ENCODE measurements at places on chromosomes 2 and 18.

DNA sequence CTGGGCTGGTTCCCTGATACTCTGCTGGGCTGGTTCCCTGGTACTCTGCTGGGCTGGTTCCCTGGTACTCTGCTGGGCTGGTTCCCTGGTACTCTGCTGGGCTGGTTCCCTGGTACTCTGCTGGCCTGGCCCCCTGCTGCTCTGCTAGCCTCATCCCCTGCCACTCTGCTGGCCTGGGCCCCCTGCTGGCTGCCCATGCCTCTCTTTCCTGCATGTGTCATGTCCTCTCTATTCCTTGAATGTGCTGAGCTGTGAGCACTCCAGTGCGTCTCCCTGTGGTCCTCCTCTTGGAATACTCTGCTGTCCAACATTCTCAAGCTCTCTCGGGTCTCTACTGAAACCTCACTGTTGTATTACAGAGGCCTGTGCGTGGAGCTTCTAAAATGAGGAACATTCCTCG lies 216.3 kb downstream of the RNF144A start:
- DNase-seq: peak; percentile 67

GRCh38 chr2:240926516-240927389 lies 20.6 kb downstream of the CROCC2 start:
- peak; percentile 4 for DNase-seq

- DNase-seq: peak; percentile 65
Measured at GRCh38 chr2:25323042-25323514, 18.6 kb downstream of the DNMT3A start.

DNA sequence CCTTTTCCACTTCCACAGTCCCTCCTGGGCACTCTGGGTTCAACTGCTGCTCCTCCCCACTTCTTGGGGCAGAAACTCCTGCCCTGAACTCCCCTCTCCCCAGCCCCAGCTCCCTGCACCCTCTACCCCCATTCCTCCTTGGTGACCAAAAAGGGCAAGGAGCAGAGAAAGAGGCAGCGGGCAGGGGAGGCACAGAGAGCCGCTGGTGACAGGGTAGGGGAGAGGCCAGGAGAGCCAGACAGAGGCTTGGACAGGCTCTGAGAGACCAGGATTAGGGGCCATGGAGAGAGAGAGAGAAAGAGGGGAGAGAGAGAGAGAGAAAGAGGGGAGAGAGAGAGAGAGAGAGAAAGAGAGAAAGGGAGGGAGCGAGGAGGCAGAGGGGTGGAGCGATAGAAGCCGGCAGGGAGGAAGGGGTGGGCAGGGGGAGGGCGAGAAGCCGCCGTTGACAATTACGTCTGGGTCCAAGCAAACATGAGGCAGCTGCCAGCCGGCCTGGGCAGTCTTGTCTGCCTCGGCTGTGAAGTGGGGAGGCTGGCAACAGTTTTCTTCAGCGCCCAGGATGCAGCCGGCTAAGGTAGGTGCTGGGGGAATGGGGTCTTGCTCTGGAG lies at the start of gene KCNIP3:
Gene KCNIP3 (plus strand): TSS at position 468 of the 608 bp plus-strand sequence. CDS start 92 bp downstream, at position 560.
- DNase-seq: peak; percentile 69

- no peak for DNase-seq
Measured at GRCh38 chr18:36481201-36481657, 183.7 kb downstream of the FHOD3 start.

DNA sequence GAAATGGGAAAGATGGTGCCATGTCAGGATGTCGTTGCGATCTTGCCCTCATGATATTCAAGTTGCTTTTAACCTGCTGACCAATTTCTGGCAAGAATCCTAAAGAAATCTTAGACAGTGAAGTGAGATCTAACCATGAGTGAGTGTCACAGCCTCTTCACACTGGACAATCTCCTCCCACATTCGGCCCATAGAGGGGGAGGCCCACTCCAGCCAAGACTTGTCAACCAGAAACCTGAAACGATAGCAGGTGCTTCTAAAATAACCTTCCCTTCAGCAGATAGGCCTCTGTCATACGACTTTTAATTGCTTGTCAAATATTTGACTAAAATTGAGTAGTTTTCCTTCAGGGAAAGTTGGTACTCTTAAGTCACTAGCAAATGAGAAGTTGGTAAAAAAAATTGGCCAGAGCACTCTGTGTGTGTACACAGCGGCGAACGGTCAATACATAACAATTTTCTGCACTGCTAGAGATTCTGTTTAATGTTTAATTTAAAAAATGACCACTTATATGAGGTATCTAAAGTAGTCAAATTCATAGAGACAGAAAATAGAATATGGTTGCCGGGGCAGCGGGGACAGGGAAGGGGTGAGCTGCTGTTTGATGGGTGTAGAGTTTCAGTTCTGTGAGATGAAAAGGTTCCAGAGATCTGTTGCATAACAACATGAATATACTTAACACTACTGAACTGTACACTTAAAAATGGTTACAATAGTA lies 110.2 kb downstream of the VAPA start:
- DNase-seq: no peak

- DNase-seq: peak; percentile 2
Measured at GRCh38 chr18:75142677-75143076, 66.3 kb downstream of the PTGR3 start.

DNA sequence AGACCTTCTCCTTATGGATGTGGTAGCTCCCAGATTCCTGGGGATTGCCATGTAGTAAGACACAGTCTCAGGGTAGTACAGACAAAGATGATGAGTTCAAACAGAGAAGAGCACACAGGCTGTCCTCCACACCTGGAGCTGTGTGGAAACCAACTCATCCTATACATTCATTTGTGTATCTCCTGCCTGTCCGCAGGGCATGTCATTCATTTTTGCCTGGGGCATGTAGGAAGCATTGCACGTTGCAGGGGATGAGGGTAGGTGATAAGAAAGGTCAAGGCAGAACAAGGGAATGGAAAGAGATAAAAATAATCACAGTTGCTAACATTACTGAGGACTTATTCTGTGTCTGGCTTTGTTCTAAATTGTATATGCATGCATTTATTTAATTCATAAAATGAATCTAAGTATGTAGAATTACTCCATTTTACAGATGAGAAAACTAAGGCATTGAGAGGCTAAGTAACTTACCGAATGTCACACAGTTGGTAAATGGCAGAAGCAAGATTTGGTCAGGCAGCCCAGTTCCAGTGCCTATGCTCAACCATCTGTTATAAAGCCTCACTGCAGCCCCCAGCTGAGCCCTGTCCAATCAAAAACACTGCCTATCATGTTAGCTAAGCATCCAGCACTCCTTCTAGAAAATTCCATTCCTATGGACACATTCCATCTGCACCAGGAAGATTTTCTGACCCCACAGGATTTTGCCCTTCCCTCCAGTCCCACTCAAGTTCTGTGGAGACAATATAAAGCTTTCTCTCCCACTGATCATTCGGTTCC lies 81.0 kb downstream of the SUMO1 start:
- DNase-seq: no peak

- no peak for DNase-seq
Measured at GRCh38 chr2:30145826-30146336, 926 bp upstream of the YPEL5 start.

DNA sequence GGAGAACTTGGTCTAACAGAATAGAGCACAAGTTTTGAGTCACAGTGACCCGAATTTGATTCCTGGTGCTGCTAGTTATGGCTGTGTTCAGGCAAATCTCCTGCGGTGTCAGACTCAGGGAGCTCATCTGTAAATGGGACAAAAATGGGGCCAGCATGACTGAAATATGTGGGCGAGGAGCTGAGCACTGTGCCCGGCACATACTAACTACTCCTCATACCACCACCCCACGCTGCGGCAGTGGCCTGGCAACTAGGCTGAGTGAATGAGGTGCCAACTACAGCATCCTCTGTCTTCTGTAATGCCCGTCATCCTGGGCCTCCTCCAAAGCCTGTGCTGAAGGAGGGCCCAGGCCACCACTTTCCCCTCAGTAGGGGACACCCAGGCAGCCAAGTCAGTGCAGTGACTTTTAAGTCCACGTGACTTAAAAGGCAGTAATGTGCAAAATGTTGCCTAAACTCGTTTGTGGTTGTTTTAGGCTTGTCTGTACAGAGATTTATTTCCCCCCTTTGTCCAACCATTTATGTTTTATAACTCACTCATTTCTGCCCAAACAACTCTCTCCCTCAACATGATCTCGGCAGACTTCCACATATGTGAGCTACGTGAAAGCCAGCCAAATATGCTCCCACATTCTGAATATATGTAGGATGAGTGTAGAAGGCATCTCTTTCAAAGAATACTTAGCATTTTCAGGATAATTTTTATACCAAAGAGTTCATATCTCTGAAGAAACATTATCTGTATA lies 773.7 kb downstream of the TSN start:
- DNase-seq: no peak

DNA sequence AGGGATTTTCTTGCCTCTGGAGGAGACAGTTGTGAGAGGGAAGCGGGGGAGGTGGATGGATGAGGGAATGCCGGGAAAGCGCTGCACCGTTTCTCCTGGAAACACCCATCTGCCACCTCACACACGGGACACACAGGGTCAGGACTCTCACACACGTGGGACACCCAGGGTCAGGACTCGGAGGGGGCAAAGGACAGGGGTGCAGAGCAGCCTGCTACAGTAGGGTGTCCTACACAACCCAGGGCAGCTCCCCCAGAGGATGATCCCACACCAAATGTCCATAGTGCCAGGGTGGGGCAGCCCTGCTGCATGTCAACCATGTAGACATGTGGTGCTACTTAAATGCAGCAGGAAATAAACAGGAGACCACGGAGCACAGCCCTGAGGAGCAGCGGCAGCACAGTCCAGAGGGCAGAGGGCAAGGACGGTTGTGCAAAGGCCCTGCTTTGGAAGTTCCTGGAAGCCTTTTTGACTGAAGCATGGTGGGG lies 5.1 kb downstream of the RAMP1 start:
- peak; percentile 45 for DNase-seq

GRCh38 chr18:45559258-45559657 lies 56.0 kb upstream of the SLC14A2 start:
- no peak for DNase-seq

DNA sequence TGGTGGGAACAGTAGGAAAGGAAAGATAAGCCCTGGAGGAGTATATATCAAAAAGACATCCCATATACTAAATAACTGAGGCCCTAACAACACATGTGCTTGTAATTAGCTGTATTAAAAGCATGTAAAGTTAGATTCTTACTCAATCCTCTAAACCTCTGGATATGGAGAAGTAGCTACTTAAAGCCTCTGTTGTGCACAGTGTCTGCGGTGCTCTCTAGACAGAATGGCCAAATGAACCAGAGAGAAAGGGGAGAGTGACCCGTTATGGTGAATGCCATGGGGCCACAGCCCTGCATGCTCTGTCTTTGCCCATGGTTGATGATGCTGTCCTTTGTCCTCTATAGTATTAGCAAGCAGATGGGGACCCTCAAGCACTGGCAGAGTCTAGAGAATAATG lies 104.4 kb upstream of the SLC8A1 start:
- DNase-seq: no peak

DNA sequence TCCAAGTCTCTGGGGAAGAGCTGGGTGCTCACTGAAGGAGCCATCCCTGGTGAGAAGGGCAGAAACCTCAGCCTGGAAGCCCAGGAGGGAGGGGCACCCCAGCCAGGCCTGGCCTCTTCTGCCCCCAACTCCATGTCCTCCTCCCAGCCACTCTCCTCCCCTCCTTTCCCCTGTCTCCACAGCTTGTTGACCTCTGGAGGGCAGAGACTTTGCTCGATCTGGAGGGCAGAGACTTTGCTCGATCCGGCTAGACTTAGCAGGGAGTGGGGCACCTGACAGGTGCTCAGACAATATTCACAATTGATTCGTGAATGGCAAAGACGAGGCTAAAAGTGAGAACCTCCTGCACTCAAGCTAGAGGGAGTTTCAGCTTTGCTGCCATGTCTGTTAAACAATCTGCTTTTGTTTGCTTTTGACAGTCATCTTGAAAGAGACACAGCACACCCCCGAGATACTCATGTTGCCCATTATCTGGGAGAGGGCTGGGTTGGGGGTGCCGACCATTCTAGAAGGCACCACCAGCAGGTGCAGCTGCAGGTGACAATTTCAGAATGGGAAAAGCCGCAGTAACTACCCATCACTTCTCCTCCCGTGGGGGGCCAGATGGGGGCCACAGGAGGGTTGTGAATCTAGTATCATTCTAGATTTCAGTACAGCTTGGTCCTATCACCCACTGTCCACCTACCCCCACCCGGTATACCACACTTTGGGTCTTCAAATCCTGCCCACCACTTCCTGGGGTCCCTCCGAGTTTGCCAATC lies 54.8 kb downstream of the DNMT3A start:
- no peak for DNase-seq

GRCh38 chr2:62319070-62319469 lies 123.2 kb downstream of the B3GNT2 start:
- no peak for DNase-seq

DNA sequence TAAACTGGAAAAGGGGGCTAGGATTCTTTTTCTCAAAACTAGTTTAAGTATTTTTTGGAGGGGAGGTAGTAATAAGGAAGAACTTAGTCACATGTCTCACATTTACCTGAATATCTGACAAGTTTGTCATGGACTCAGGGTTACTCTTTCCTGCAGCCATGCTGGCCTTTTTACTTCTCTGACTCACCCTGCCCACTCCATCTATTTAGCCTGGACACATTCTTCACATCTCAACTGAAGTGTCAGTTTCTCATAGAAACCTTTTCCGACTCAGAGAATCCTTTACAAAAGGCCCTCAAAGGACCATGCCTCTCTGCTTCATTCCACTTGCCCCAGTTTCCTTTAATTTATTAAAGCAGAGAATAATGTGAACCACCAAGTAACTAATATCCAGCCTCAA lies 42.6 kb downstream of the SCN7A start:
- no peak for DNase-seq

GRCh38 chr2:204365811-204366210 lies 179.5 kb upstream of the PARD3B start:
- peak; percentile 71 for DNase-seq

DNA sequence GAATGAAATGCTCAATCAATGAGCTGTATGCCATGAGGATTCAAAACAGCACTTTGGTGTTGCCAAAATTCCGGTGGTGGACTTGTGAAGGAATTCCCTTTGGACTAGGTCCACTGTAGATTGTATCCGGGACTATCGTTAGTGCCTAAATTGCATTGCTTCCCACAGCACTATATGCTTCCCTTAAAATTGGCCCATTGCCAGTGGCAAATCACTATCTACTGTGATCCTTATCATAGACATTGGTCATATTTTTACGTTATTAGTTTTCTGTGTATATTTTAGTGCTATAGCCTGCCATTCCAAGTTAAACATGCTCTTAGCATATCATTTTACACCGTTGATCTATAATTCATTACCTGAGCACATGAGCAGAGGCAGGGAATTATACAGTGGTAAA lies 1.7 kb downstream of the PJVK start:
- DNase-seq: no peak

GRCh38 chr2:232600053-232600773 lies 33.2 kb upstream of the EFHD1 start:
- DNase-seq: peak; percentile 48

GRCh38 chr18:21074336-21075323 lies 37.0 kb downstream of the ROCK1 start:
- DNase-seq: no peak

GRCh38 chr18:8603663-8604520 lies 5.3 kb upstream of the RAB12 start:
- DNase-seq: no peak

DNA sequence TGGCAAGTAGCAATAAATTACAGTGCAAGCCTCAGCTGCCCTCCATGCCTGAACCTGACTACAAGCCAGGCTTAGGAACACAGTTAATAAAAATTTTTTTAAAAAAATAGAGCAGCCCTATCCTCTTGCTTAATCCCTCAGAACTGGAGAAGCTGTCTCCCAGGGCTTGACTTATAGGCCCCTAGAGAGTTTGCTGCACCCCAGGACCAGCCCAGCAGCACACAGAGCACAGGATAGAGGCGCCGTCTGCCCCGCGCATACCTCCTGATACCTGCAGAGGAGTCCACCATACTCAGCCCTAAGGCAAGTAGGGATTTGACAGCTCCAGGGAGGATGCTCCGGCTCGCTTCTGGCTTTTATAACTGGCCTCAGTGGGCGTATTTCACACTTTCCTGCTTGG lies 548.6 kb upstream of the RAB6C start:
- DNase-seq: no peak

Data from WERI-Rb-1 (cell line).